ENCODE measurements at places on chromosomes 4 and X.

DNA sequence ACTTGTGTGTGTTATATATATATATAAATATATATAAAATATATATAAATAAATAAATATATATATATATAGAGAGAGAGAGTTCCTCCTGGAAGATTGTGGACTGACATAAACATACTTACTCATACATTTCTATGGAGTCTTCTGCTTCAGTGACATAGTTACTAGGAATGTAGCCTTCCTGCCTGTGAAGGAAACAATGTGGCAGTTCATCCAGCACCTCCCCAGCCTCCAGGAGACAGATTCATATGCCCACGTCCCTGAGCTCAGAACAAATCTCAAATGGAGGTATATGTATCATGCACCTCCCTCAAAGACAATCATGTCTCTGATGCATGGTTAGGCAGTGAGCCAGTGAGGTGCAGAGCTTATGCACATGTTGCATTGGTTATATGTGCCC is 11.4 kb upstream of the TIMM8A start:
- no peak for DNase-seq

GRCh38 chrX:3807906-3808305 is 94.5 kb upstream of the PRKX start:
- no peak for DNase-seq

DNA sequence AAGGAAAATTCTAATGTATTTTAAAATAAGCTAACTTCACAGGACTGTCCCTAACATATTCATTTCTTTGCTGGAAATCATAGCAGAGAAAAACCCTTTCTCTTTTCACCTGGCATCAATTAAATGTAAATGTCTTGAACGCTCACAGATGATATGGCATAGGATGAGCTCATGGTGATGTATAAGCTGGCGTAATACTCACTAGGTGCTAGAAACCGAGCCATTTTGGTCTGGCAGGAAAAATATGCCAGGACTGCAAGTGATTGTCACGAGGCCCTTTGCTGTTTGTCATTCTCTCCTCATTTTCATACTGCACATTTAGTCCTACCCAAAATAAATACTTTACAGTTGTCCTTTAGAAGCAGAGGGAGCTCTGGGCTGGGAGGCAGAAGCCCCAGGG is 222.7 kb upstream of the LNX1 start:
- no peak for DNase-seq

DNA sequence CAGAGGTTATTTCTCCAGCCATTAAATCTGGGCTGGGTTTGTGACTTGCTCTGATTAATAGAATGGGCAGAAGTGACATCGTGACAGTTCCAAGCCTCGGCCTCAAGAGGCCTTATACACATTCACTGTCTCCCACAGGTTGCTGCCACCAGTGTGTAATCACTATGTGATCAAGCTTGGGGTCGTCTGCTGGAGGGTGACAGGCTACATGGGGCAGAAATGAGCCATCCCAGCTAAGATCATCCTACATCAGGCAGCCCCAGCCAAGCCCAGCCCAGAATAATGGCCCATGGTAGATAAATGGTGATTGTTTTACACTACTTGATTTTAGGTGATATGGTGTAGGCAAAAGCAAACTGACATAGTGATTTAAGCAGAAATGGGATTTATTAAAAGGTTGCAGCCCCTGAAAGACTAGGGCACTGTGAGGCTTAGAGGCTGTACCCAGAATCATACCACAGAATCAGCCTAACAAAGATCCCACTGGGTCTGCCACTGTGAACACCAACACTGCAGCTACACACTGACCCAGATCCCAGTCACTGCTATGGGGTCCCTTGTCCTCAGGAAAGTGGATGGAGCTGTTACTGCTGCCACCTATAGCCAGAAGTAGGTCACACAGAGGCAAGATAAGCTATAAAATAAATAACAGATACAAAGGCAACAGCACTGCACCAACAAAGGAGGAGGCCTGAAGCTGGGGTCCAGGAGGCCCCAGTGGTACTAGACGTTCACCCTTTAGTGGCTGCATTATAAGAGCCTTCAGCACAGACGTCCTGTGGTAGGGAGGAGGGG is 159.6 kb upstream of the RBPJ start:
- peak; percentile 8 for DNase-seq

DNA sequence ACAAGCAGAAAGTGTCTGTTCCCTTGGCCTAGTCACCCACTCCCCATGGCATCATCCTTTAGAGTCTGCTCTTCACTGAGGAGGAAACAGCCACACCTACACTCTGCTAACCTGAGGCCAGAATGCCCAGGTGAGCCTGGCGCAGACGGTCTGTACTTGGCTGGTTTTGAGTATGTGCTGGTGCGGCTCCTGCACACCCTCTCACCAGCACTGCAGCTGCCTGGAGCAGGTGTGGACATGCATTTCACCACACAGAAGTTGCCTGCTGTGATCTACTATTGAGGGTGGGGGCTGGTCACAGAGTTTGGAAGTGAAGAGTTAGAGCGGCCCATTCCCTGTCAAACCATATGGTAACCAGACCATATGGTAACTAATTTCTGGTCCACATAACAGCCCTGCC is 39.5 kb downstream of the KANTR start:
- no peak for DNase-seq

DNA sequence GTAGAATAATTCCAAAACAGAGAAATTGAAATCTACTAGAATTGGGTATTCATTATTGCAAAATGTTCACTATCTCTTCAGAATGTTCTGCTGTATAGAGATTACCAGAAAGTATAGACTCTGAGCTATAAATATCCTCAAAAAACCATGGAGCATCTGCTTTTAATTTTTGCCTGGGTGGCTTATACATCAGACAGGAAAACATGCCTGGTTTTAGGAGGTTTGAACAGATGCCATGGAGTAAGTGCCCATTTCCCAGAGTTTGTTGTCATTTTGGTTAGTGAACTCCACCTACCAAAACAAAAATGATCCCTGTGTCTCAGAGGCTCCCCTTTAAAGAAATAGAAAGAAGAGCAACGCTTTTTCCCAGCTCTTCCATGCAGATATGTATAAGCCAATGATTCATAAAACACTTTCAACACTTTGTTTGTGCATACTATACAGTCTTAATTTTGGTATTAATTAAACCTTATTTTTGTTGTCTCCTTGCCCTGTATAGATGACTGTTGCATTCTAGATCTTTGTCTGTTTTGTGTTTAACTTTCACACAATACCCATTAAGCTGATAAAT is 68.7 kb downstream of the MEPE start:
- DNase-seq = no peak

DNA sequence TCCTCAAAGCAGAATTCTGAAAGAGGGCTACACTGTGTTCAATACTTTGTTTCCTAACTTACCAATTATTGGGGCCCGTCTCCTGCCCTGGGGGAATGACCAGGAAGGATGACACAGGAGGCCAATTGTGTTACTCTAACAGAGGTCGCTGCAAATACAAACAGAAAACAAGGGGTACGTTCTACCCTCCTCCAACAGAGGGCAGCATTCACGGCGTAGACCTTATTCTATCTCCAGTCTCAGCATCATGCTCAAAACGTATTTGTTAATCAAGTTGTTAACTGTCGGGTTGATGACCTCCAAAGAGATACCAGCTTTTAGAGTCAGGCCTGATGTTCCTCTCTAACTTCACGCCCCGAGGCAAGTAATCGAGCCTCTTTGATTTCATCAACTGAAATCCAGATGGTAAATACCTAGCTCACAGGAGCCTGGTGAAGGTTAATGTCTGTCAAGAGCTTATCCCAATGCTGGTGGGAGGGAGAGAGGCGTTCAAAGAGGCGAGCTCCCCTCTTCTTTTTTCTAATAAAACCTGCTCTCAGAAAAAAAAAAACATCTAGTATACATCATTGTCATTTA is 181.0 kb upstream of the KCNIP4 start:
- DNase-seq = peak; percentile 5

DNA sequence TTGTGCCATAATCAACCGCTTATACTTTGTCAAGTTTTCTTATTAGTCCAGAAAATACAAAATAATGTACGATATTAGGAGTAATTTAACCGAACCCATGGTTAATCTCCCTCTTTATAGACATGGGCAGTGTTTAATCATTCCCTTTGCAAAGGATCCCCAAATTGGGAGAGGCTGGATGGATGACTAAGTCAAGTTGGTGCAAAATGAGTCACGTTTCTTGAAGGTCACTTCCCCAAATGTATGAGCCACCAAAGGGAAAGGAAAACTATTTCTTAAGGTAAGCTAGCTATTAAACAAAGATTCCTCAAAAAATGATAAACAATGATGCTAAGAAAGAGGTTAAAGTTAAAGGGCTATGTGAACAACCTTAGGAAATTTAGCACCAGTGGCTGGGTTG is 17.5 kb downstream of the MAML3 start:
- peak; percentile 65 for DNase-seq

GRCh38 chrX:50108264-50108663 is 92.5 kb downstream of the AKAP4 start:
- DNase-seq = no peak

GRCh38 chrX:86830685-86831084 is 682.4 kb downstream of the DACH2 start:
- DNase-seq = no peak

GRCh38 chr4:57877047-57877458 is 766.9 kb upstream of the IGFBP7 start:
- DNase-seq = no peak

- no peak for DNase-seq
Observed at GRCh38 chr4:5472160-5472591, 236.2 kb downstream of the EVC2 start.

- DNase-seq = no peak
Observed at GRCh38 chrX:152735860-152736511, 2.4 kb downstream of the MAGEA12 start.

- no peak for DNase-seq
Observed at GRCh38 chr4:77062856-77063255, 12.9 kb downstream of the CCNI start.

- no peak for DNase-seq
Observed at GRCh38 chrX:108072746-108073145, 18.6 kb downstream of the PSMD10 start.

DNA sequence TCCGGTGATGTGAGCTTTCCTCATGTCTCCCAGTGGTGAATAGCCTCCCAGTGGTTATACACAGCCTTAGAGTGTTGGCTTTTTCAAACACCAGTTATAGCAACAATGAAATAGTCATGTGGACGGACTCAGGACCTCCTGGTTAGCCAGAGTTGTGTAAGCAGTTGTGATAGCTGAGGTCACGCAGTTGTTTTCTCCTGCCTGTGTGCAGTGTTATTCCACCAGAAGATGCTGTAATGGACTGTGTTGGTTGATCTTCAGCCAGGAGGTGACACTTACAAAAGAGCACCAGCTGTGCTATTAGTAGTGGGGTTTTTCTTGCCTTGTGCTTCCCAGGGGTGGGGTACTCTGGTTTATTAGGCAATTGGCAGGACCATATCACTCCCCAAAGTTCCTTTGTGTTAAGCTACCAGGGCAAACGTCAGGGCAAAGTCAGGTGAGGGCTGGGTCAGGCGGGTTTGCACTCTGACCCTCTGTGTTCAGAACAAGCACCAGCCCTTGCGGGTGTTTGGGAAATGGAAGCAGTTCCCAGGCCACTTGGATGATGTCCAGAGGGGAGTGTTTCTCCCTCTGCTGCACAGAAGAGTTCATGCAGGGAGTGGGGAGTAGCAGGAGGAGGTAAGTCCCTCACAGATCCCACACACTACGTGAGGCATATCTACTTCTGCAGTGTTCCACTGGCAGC is 252.6 kb downstream of the TMEM47 start:
- no peak for DNase-seq

DNA sequence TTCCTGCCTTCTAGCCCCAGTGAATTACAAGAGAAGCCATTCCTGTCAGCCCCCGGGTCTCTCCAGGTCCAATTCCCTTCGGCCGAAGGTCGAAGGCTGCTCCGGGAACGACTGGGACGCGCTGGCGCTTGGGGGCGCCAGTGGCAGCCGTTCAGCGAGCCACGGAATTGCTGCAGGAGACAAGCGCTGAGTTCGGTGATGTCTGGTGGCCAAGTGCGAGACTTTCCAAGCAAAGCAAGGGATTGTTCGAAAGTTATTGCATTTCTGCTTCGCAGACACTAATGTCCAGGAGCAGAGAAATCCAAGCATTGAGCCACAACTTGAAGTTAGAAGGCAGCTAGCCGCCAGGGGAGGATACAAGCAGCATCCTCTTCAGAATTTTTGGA is 1.1 kb upstream of the DKK2 start:
- DNase-seq = peak; percentile 23

DNA sequence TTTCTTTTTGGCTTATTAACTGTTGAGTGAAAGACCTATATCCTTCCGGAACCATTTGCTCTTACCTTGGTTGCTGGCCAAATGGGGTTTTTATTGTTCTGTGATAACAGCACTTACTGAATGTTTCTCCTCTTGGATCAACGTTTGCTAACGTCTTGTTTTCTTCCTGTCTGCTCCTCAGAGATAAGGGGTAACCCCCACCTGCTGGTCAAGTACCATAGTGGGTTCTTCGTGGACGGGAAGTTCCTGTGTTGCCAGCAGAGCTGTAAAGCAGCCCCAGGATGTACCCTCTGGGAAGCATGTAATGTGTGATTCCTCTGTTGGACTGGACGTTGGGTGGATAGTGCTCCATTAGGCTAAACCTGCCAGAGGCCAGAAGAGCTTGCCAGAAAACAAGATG is 15.3 kb downstream of the BMX start:
- no peak for DNase-seq

GRCh38 chr4:1251773-1252066 is 2.8 kb upstream of the CTBP1 start:
- no peak for DNase-seq

DNA sequence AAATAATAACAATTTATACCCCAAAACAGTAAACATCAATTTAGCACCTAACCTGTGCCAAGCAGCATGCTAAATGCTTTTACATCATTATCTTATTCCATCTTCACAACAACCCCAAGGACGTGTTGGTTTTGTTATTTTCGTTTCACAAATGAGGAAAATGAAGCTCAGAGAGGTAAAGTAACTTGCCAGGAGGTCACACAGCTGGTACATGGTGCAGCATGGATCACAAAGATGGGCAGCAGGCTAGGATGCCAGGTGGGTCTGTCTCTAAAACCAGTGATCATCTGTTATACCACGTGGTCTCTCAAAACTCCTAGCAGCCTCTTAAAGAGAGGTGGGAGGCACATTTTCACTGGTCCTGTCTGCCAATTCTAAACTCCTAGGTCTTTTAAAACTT is 323.6 kb upstream of the F9 start:
- DNase-seq = no peak

DNA sequence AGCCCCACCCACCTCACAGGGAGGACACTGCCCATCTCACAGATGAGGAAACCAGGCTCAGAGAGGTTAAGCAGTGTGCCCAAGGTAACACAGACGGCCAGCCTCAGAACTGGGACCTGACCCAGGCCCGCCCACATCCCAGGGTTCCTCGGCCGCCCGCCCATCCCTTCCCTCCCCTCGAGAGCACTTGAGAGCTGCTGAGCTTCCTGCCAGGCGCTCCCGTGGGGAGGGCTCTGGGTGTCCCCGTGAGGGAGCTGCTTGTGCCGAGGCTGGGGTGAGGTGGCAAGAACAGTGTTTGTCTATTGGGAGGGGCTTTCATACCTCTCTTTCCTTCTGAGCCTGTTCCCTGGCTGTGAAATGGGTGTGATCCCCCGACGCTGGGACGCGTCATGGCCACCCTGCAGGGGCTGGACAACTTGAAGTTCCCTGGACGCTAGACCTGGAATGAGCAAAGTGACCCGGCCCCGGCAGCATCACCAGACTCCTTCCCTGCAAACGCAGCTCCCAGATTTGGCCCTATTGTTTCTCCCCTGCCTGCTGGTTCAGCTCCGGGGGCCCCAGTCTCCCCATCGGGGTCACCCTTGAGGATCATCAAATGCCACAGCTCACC is 204.9 kb downstream of the AFAP1 start:
- DNase-seq = no peak

- DNase-seq = no peak
Observed at GRCh38 chr4:107902715-107903114, 28.6 kb upstream of the CYP2U1 start.
